ENCODE measurements at places on chromosomes 13 and 19. TPM values are rescaled to one million over a fixed set of nuclear protein-coding genes. Genes with fewer than 3 reads are reported as not detected.

Gene ZNF135
- polyA plus RNA-seq: 2.7 TPM

- DNase-seq: no peak
Measured at GRCh38 chr19:21883516-21883915, 47.5 kb upstream of the ZNF43 start.

Gene SNRPD2
- polyA plus RNA-seq: 1,054 TPM

Gene RAB3D
- polyA plus RNA-seq: 7.6 TPM

- no peak for DNase-seq
Measured at GRCh38 chr19:5692723-5693194, 2.7 kb downstream of the RPL36 start.

- no peak for DNase-seq
Measured at GRCh38 chr19:42155796-42156195, 23.6 kb upstream of the POU2F2 start.

- DNase-seq: no peak
Measured at GRCh38 chr13:41307884-41308640, 3.0 kb upstream of the NAA16 start.

Gene POU2F2
- 7.2 TPM for polyA plus RNA-seq

DNA sequence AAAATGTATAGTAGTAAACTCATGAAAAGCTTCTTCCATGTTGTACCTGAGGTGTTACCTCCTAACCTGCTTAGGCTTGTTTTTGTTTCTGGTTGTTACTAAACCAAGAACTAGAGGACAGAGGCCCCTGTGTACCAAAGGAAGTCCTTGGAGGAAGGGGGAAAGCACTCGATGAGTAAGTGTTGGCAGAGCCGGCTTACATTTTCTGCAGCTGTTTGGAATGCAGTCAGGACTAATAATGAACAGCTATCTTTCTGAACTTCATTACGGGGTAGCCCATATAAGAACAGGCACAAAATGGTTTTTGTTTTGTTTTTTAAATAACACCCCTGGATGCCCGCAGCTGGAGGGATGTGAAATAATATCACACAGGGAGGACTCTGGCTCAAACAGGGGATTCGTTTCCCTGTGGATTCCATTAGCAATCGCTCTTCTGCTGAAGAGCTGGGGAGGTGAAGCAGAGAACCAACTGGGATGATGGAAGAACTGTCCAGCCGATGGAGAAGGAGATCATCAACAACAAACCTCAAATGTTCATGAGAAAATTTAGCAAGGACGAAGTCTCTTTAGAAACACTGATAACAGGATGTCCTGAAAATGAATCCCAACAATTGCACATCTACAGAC, 214.2 kb upstream of the MAB21L1 start:
- no peak for DNase-seq

Gene HOMER3
- polyA plus RNA-seq: 3.1 TPM

DNA sequence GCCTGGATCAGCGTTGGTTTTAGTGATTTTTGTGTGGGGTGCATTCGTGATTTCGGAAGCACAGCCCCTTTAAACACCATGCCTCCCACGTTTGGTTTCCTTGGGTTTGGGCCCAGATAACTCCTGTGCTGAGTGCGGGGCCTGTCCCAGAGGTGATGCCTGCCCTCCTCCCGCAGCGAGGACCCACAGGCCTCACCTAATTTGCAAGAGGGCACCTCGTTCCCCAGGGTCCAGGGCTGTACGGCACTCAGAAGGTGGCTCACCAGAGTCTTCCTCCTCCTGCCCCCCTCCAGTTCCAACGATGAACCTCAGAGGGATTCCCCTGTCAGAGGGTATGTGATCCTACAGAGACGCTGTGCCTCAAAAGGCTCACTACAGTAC, 54.3 kb upstream of the SOX1 start:
- no peak for DNase-seq

Gene DENND1C
- 36.9 TPM for polyA plus RNA-seq

DNA sequence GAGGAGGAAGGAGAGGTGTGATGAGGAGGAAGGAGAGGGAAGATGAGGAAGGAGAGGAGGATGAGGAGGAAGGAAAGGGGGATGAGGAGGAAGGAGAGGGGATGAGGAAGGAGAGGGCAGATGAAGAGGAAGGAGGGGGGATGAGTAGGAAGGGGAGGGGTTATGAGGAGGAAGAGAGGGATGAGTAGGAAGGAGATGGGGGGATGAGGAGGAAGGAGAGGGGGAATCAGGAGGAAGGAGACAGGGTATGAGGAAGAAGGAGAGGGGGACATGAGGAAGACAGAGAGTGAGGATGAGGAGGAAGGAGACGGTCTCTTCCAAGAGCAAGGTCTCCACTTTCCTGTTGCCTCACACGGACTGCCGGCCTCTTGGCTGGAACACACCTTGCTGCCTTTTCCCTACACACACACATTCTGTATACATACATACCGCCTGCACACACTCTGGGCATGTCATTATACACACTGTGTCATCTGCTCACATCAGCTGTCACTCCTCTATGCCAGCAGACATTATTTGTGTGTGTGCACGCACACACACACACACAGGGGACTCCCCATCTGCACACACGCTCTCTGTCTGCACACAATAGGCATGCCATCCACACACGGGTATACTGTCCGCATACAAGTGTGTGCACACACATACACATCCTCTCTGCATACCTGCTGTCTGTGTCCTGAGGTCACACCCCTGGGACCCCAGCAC, 11.1 kb upstream of the VSTM2B start:
- DNase-seq: peak; percentile 23

DNA sequence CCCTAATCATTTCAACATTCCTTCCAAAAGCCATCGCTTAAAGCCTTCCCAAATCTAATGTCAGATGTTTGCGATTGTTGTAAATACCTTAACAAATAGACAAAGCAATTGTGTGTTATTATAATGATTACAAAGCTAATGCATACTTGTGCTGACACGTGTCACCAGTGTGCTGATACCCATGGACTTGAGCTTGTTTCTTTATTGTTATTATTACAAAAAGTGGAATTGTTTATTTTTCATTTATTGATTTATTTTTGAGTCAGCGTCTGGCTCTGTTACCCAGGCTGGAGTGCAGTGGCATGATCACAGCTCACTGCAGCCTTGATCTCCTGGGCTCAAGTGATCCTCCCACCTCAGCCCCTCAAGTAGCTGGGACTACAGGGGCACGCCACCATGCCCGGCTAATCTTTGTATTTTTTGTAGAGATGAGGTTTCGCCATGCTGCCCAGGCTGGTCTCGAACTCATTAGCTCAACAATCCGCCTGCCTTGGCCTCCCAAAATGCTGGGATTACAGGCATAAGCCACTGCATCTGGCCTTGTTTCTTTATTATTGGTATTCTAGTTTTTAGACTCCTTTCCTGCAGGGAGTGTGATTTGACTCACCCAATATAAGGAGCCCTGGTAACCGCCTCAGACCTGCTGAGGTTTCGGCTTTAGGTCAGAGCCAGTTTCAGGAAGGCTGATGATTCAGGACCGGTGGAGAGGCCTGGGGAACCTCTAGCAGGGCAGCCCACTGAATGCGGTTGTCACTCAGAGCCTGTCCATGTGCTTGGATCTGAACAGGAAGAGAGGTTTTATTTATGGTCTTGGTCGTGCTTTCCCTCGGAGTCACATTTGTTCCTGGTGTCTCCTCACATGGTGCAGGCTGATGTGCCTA, 2.1 kb upstream of the FBXO17 start:
- DNase-seq: no peak

Gene RNF113B
- polyA plus RNA-seq: not detected

Gene ZNF714
- 12.0 TPM for polyA plus RNA-seq

Gene NEK5
- polyA plus RNA-seq: 0.06 TPM

Gene SYNE4
- not detected for polyA plus RNA-seq

DNA sequence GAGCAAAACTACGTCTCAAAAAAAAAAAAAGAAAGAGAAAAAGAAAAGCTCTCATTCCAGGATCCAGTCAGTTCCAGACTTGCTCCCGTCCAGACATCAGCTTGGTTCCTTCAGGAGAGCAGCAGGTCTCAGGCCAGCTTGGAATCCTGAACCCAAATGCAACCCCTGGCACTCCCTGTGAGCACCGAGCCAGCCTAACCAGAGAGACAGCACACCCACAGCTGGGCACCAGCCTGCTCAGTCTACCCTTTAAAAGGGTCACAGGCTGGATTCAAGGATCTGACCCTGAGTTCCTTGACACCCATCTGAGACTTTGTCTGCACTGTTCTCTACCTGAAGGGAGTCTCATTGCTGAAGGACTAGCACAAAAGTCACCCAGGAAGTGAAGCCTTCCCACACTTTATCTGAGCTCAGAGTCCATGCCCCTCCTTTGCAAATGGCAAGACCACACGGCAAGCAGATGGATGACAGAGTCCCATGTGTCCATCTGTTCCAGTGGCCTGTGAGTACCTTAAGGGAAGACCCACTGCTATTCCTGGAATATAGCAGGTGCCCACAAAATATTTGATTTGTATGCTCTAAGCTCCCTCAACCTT, 1.4 kb downstream of the PEPD start:
- no peak for DNase-seq

GRCh38 chr13:50866817-50867636, 23.5 kb upstream of the DLEU7 start:
- no peak for DNase-seq
